ENCODE measurements at places on chromosomes 2 and 18. TPM values are rescaled to one million over a fixed set of nuclear protein-coding genes. Genes with fewer than 3 reads are reported as not detected.

The IMPACT gene
- 15.4 TPM for polyA plus RNA-seq

The MPP4 gene
- 5.6 TPM for polyA plus RNA-seq

The NR4A2 gene
- polyA plus RNA-seq = 1.4 TPM

The UGT1A8 gene
- polyA plus RNA-seq = not detected

The C2orf78 gene
- not detected for polyA plus RNA-seq

The STAT4 gene
- polyA plus RNA-seq = 0.97 TPM

The COLEC12 gene
- 7.6 TPM for polyA plus RNA-seq

The MROH2A gene
- not detected for polyA plus RNA-seq

The CPLX4 gene
- polyA plus RNA-seq = not detected

The PLB1 gene
- 0.75 TPM for polyA plus RNA-seq
